Stimulated activated CD4-positive, alpha-beta T cell treated with anti-CD3 and anti-CD28 coated beads, Interleukin-15, amount 100 ng/mL, for 1 hour (primary cell): ENCODE measurements at places on chromosomes 2 and 18.
A peak's percentile ranks its signal among the peaks of the same experiment; 100 is the strongest.

DNA sequence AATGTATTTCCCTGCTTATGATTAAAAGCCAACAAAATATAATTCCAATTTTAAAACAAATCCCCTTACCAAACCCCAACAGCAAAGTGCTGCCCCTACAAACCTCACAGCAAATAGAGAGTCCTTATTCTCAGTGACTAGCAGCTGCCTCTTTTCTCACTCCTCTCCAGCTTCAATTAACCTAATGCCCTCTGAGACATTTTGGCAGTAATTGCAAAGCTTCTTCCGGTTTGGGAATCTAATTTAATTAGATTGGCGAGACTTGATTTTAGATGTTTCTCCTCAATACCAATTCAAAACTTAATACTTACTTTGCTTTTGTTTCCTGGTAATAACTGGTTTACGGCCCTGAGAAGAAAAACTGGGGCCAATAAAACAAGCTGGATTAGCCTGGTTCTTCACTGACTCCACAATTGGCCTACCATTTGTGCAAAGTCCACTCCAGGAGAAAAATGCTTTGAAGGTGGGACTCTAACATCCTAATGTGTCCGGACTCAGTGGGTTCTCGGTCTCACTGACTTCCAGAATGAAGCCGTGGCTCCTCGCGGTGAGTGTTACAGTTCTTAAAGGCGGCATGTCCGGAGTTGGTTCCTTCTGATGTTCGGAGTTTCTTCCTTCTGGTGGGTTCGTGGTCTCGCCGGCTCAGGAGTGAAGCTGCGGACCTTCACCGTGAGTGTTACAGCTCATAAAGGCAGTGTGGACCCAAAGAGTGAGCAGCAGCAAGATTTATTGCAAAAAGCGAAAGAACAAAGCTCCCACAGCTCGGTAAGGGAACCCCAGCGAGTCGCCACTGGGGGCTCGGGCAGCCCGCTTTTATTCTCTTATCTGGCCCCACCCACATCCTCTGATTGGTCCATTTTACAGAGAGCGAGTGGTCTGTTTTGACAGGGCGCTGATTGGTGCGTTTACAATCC, 52.8 kb downstream of the SLC35F5 start:
- DNase-seq: no peak

DNA sequence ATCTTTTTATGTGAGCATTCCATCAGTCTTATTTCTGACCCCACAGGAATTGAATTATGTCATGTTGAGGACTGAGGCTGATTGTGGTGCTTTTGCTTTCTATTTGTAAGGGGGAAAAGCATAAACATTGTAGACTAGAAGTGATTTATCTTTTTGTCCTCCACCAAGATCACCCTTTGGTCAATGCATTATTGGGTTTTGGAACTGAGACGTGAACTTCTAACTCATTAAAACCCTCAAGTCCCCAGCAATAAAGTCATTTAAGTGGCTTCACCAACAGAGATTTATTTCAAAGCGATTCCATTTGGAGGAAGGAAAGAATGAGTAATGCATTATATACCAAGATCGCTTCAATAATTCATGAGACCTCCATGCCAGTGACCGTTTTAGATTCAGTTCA, 75.5 kb upstream of the TXNDC2 start:
- DNase-seq: no peak

- no peak for DNase-seq
Measured at GRCh38 chr2:68721482-68722101, 13.0 kb upstream of the ARHGAP25 start.

DNA sequence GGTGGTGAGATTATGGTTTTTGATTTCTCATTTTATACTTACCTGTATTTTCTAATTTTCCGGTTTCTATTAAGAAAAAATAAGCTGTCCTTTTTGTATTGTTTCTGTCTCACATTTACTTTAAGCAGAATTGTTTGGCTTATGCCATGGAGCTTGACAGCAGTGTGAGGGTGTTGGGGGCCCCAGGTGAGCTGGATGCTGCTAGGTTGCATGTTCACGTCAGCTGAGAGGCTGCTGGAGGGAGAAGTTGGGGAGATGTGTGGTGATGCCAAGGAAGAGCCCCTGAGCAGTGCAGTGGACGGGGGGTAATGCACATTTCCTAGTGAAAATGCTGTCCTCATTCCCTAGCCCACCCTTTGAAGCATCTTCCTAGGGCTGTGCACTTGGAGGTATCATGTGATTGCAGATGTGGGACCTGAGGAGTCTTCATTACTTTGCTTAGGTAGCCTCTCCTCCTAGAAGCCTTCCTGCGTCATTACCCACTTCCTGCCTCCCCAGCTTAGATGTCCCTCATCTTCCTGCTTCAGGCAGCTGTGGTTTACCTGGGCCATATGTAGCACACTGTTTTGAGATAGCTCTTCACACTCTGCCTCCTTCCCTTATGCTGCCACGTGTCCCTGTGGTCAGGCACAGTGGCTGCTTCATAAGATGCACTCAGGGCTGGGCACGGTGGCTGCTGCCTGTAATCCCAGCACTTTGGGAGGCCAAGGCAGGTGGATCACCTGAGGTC, 16.2 kb downstream of the ATG16L1 start:
- peak; percentile 63 for DNase-seq
